Stimulated activated CD8-positive, alpha-beta memory T cell treated with anti-CD3 and anti-CD28 coated beads, Interleukin-15, amount 100 ng/mL, for 1 hour (primary cell): ENCODE measurements at places on chromosomes 12 and 14.

DNA sequence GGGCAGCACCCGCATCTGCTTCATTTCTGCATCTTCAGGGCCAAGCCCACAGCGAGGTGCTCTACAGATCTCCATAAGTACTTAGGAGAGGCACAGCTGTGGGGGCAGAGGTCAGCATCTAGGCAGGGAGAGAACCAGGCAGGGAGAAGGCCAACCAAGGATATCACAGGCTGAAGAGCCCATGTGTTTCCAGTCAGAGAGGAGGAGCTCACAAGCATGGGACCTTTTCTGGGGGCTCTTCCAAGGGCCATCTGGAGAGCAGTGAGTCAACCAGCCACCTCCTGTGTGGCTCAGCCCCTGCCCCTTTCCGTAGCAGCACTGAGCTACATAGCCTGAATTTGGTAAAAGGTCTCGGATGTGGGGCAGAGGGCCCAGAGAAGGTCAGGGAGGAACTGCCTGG is 78.5 kb downstream of the ARL6IP4 start:
- DNase-seq = no peak

DNA sequence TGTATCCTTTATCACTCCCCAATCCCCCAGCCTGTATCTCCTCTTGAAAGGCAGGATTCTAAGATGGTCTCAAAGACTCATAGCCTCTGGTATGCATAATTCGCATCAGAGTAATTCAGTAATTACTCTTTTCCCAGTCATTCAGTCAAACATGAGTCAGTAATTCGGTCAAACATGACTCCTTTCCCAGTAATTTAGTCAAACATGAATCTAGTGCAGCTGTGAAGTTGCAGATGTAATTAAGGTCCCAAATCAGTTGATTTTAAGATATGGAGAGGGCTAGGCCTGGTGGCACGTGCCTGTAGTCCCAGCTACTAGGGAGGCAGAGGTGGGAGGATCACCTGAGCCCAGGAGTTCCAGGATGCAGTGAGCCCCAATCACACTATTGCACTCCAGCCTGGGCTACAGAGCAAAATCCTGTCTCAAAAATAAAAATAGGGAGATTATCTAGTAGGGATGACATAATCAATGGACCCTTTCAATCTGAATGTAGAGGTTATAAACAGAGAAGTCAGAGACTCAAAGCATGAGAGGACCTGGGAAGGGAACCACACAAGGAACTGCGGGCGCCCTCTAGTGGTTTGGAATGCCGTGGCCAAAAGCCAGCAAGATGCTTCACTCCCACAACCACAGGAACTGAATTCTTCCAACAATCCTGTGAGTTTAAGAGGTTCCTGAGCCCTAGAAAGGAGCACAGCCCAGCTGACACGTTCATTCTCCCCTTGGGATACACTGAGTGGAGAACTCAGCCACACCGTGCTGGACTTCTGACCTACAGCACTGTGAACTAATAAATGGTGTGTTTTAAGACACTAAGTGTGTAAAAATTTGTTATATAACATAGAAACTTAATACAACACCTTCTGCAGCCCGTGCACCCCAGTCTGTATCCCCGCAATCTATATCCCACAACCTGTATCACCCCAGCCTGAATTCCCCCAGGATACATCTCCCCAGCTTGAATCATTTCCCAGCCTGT is 14.3 kb upstream of the ARMH4 start:
- DNase-seq = peak; percentile 73

DNA sequence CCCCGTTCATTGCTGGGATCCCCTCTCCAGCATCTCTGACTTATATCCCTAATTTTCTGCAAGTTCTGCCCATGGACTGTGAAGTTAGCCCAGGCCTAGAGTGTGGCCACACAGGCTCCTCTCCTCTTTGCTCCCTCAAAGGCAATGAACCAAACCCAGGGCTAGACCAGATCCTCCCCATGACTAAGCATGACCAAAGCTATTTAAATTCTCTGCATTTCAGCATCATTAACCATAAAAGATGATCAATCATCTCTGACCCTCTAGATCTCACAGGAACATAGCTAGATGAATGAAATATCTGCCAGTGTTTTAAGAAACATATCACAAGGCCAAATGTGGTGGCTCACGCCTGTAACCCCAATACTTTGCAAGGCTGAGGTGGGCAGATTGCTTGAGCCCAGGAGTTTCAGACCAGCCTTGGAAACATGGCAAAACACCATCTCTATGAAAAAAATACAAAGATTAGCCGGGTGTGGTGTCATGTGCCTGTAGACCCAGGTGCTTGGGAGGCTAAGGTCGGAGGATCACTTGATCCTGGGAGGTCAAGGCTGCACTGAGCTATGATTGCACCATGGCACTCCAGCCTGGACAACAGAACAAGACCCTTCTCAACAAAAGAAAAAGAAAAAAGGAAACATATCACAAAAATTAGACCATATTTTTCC is 2.2 kb upstream of the KRT3 start:
- no peak for DNase-seq

GRCh38 chr12:43309959-43310358 is 242.0 kb downstream of the ADAMTS20 start:
- DNase-seq = no peak

- DNase-seq = no peak
Measured at GRCh38 chr12:90100579-90100978, 391.9 kb upstream of the ATP2B1 start.

GRCh38 chr12:121693155-121693687 is 19.3 kb upstream of the TMEM120B start:
- DNase-seq = no peak

GRCh38 chr12:128137140-128137539 is 129.8 kb upstream of the TMEM132C start:
- DNase-seq = no peak

- DNase-seq = no peak
Measured at GRCh38 chr12:93376436-93377251, 1.1 kb upstream of the NUDT4 start.

DNA sequence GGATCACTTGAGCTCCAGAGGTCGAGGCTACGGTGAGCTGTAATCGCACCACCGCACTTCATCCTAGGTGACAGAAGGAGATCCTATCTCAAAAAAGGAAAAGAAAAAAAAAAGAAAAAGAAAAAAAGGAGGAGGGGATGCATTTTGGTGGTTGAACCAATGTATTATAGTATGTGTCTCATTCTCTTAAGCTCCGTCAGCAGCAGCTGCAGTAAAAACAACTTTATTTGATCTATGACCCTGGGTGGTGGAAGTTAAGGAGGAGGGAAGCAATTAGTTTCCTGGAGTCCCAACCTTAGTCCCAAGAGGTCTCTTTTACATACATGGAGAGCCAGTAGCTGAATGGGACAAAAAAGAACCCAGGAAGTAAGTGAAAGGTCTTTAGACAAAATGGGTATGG is 26.8 kb upstream of the APOF start:
- DNase-seq = no peak

- DNase-seq = no peak
Measured at GRCh38 chr14:35159742-35160409, 37.5 kb downstream of the PRORP start.

GRCh38 chr14:83614956-83615355 is 1915.0 kb upstream of the FLRT2 start:
- DNase-seq = no peak

GRCh38 chr14:90839024-90839888 is 23.0 kb upstream of the TTC7B start:
- DNase-seq = no peak

DNA sequence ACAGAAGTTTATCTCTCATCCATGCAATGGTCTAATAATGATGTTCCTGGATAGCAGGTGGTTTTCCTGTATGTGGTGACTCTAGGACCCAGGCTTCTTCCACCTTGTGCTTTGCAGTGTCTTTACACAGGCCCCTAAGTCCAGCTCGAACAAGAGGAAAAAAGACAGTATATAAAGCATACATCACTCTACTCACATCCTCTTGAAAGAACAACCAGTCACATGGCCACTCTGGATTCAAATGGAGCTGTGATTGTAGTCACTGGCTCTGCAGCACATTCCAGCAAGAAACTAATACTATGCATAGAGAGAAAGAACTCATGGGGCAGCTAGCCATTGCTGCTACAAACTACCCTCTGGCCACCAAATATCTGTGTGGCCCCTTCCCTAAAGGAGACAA is 11.5 kb upstream of the E2F7 start:
- DNase-seq = no peak

- DNase-seq = no peak
Measured at GRCh38 chr14:96486705-96487104, 15.5 kb upstream of the PAPOLA start.

GRCh38 chr12:9104767-9105423 is 10.8 kb downstream of the A2M start:
- no peak for DNase-seq

GRCh38 chr12:7602277-7602676 is 63.4 kb downstream of the APOBEC1 start:
- no peak for DNase-seq

GRCh38 chr14:74202113-74202512 is 37.1 kb upstream of the VSX2 start:
- DNase-seq = no peak

GRCh38 chr14:23445773-23446172 is 10.3 kb upstream of the MYH7 start:
- DNase-seq = no peak

- no peak for DNase-seq
Measured at GRCh38 chr14:66802962-66803361, 295.0 kb downstream of the GPHN start.

DNA sequence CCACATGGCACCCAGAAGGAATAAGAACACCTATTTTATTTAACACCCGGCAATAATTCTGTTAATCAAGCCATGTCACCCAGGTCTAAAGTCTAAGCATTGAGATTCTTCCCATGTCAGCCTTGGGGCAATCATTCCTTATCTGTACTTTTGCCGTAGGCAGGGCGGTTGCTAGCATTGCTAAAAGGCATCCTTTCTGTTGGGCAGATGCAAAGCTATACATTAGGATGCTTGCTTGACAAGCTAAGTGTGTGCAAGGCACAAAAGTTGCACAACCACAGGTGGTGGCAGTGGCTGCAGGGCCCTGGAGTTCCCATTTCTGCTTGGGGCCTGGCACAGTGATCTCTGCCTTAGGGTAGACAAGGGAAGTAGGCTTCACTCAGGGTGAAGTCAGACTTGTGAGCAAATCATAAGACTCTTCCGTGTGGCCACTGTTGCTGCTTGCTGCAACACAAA is 12.5 kb upstream of the GALNT6 start:
- no peak for DNase-seq

DNA sequence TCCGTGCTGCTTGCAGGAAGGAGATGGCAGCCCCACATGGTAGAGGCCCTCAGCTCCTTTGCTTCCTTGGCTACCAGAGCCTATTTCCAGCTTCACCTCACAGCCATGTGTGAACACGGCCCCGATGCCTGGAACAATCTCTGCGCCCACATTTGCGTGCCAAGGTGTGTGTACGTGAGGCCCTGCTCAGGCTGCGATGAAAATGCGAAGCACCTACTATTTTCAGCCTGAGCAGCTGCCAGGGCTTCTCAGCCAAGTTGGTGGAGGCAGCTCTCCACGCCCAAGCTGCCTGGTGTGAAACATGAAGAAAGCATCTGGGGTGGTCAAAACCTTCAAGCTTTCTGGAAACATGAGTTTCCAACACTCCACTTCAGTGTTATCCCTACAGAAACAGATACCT is 177.8 kb upstream of the EGLN3 start:
- no peak for DNase-seq

GRCh38 chr14:89493877-89494634 is 77.0 kb upstream of the FOXN3 start:
- no peak for DNase-seq

DNA sequence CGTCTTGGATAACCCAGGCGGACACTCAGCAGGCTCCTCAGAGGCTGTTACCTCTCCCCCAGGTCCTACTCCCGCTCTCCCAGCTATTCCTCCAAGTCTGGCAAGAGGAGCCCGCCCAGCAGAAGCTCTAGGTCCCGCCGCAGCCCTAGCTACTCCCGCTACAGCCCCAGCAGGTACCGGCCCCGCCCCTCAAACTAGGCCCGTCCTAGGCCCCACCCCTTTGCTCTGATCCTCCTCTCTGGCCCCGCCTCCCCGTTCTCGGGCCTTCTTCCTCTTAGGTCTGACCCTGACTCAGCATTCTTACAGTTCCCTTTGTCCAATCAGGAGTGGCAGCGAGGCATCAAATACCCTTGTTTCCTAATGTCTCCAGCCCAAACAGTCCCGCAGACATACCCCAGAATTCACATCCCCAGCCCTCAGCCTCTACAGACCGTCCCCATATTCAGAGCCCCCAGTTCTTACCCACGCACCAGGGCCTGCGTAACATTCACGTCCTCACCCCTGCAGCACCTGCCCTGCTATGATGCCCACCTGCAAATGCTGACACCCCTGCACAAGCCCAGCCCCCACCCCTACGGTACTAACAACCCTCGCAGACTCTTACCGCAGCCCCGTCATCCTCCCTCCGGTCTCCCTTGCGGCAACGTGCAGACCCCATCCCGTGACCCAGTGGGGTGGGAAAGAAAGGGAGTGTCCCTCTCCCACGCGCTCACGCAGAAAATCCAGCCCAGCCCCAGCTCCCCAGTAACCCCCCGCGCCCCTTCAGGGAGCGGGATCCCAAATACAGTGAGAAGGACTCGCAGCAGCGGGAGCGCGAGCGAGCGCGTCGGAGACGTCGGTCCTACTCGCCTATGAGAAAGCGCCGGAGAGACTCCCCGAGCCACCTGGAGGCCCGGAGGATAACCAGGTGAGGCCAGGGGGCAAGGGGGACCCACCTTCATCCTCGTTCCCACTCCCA is 25.0 kb upstream of the HSPB8 start:
- DNase-seq = no peak

- DNase-seq = no peak
Measured at GRCh38 chr12:84813780-84814663, 98.6 kb downstream of the SLC6A15 start.

GRCh38 chr14:38992067-38992844 is 110.8 kb downstream of the SEC23A start:
- DNase-seq = no peak

- no peak for DNase-seq
Measured at GRCh38 chr14:73717711-73718417, 3.7 kb upstream of the PNMA1 start.

GRCh38 chr14:22226381-22226780 is 362.6 kb downstream of the DAD1 start:
- DNase-seq = no peak

GRCh38 chr12:74964390-74964789 is 245.2 kb downstream of the KCNC2 start:
- DNase-seq = no peak

DNA sequence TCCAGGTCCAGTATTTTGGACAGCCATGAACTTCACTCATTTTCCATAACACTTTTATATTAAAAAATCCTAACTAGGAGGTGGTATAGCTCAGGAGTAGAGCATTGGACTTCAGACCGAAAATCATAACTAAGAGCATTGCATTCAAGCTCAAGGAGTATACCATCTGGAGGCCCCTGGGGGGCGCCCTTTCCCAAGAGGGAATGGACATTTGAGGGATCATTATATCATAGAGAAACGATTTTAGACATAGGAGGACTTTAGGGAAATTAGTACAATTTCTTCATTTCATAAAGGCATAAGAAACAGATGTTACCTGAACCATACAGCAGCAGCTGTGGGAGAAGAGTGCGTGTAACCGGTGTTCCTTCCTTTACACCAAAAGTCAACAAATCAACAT is 5.2 kb upstream of the ATG14 start:
- DNase-seq = no peak

GRCh38 chr14:50874757-50875156 is 2.9 kb downstream of the ABHD12B start:
- DNase-seq = no peak
